Renal cortex interstitium (tissue), 15 donors: ENCODE measurements at places on chromosomes 6 and 20. TPM values are rescaled to one million over a fixed set of nuclear protein-coding genes. Genes with fewer than 3 reads are reported as not detected.

GRCh38 chr20:56592817-56593216 lies 36.3 kb upstream of the TFAP2C start:
- no peak for DNase-seq

DNA sequence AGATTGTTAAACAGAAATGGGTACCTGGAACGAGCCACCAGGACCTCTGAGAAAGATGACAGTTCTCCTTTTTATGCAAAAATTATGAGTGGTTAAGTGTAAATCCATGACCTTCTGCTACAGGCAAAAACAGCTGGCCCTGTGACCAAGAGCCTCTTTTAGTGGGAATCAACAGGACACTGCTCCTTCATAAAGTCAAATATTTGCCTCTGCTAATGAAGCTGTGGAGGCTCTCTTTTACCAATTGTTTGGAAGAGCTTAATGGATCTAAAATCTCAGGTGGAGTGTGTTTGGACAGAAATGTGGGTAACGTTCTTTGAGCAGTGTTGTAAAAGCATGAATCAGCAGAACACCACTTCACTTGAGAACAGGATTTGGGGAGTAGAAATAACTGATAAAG lies 117.5 kb upstream of the PCSK2 start:
- DNase-seq = no peak

DNA sequence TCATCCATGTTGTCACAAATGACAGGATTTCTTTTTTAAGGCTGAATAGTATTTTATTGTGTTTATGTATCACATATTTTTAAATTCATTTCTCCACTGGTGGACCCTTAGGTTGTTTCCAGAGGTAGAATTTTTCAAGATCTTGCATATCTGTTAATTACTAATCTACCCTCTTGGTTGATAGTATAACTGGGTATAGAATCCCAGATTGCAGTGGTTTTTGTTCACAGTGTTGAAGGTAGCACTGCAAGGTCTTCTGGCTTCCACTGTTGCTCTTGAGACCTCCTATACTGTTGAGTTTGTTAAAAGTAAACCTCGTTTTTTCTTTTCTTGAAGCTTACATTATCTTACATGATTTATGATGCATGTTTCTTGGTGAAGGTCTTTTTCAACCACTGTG lies 22.9 kb downstream of the CDC5L start:
- no peak for DNase-seq

- DNase-seq = no peak
Observed at GRCh38 chr20:62554214-62554897, 78.6 kb upstream of the GATA5 start.

- DNase-seq = no peak
Observed at GRCh38 chr6:95094751-95095663, 482.3 kb upstream of the MANEA start.

RGL2 gene
- polyA plus RNA-seq = 134 TPM

DNA sequence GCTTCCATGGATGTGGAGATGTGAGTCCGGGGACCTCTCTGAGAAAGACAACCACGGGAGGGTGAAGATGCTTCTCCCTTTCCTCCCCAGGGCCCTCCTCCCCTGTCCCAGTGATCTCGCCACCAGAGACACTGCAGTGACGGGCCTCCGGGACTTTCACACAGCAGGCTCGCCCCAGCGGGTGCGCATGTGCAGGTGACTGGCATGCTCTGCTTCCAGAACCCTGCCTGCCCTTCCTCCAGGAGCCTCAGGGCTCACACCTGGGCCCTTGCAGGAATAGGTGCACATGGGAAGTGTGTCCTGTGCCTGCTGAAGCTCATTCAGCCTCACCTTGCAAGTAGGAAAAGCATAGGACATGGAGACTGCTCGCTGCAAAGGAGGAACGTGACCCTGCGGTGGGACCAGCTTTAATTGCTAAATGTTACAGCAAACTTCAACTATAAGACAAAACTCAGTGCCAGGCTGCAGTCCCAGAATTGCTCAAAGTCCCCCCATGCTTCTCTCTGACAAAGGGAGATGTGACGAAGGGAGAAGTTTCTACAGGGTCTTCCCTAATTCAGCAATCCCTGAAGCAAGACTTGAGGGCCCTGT lies 19.2 kb downstream of the CST8 start:
- DNase-seq = no peak

DNA sequence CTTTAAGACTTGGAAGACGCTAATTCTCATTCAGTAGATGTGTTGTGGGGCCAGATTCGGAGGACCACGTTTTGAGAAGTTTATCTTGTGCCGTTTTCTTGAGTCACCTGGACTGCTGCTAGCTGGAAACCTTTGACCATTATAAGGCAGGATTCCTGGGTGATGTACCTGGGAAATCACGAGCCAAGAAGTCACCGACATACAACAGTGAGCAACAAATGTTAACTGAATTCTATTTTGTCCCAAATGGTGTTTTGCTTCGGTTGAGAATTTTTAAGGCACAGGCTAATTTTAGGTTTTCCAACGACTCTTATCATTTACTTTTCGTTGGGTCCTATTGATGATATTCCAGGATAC lies 93.4 kb upstream of the BTN3A2 start:
- DNase-seq = no peak

DNA sequence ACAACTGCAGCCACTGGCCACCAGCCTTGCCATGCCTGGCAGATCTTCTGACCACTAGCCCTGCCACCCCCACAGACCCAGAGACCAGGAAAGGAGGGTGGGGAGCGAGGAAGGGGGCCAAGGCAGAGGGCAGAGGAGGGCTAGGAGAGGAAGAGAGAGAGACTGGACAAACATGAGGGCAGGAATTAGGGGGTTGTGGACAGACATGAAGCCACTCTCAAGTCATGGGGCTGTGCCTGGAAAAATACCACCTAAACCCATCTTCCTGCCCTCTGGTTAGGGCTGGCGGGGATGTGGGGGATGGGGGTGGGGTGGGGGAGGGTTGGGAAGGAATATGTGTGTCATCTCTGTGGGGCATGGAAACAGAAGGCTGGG lies 1.4 kb upstream of the SLC29A1 start:
- DNase-seq = no peak

DNA sequence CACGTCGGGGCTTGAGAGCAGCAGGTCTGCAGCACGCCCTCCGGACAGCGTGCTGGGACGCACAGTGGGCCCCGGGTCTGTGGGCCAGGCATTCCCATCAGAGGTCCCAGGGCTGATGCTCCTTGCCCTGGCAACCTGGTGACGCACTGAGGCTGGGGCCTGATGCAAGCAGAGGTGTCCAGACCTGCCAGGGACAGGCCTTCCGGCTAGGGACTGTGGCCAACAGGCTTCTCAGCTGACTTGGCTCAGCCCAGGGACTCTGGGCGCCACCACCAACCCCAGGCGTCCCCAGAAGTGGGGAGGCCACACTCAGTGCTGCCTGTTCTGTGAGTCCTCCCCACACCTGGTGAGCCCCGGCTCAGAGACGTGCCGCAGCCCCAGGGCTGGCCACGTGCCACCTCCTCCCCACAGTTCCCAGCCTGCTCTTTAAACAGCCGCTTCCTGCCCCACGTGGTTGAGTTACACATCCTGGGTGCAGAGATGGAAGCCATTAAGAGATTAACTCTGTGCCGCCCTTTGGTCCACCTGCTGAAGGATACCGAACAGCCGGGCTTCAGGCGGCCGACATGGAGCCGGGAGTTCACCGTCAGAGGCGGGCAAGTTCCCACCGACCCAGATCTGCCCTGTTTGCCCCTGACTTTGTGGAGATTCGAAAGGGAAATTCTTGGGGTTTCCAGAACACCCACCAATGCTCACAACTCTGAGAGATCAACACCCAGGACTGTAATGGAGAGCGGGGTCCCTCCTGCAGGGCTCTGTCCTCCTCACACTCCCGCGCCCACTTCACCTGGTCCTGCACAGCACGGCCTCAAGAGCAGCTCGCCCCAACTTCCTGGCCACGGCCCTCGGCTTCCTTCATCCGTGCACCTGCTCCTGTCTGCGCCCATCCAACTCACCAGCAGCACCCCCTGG lies 37.6 kb upstream of the ZBP1 start:
- no peak for DNase-seq

PROKR2 gene
- polyA plus RNA-seq = not detected

SPAG4 gene
- polyA plus RNA-seq = 4.9 TPM

DNA sequence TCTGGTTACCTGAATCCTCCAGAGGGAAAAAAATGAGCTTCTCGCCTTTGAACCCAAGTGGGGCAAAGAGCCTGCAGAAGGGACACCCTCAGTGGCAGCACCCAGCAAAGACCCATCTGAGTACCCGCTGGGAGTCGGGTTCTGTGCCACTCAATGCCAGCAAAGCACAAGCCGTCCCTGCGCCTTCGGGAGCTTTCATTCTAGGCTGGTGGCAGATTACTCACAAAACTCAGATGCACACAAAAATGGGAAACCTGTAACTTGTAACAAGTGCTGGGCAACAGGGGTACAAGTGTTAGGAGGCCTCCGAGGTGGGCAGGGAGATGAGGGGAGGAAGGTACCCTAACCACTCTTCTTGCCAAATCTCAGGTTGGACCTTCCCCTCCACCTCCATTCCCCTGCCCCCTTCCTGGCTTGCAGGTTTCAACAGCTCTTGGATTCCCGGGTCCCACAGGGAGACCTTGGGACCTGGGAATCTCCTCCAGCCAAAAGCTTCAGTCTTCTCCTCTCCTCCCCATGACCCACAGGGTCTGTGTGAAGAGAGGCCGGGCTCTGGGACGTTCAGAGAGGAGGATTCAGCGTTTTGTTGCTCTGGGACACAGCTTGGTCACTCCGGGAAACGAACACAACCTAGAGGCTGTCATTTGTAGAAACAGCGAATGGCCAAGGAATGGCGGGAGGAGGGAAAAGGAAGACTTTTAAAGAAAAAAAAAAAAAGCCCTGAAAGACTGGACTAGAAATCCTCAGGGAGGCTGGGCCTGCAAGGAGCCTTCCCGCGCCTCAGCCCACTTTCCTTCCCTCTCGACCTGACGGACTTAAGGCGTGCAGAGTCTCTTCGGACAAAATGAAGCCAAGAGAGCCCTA lies 1.2 kb upstream of the PARD6B start:
- DNase-seq = no peak

DNA sequence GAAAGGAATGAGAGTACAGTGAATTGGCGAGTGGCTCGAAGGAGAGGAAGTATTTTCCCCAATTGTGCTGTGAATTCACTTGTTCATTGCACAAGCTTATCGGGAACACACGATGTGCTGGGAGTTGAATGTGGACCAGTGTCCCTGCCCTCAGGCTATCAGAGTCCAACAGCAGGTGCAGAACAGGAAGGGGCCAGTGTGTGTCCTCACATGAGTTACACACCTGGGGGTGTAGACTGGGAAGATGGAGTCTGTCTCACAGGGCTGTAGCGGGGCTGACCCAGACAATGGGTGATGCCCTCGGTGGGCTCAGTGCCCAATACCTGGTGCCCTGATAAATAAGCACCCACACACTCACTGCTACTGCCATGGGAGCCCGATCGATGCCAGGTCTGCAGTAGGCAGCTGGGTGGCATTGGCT lies 14.4 kb downstream of the DUSP22 start:
- no peak for DNase-seq
